Endothelial cell (in vitro differentiated cells): ENCODE measurements at places on chromosomes 3 and 15.

DNA sequence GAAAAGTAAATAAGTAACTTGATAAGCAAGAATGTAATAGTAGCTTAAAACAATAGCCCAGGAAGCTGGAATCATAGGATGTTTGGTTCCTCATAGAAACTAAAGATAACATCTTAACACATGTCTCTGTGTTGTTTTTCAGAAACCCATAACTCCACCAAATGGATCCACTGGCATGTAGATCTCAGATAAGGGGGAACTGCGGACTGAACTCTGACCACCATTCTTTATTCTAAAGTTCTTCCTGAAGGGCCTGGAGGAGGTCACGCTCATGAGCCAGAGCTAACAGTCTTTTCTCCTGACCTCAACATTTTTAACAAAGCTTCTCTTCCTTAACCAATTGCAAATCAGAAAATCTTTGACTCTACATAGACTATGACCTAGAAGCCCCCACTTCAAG is 101.9 kb downstream of the SOX14 start:
- no peak for DNase-seq

- DNase-seq: no peak
These were observed 764.4 kb upstream of the NECTIN3 start for GRCh38 chr3:110307065-110307809.

DNA sequence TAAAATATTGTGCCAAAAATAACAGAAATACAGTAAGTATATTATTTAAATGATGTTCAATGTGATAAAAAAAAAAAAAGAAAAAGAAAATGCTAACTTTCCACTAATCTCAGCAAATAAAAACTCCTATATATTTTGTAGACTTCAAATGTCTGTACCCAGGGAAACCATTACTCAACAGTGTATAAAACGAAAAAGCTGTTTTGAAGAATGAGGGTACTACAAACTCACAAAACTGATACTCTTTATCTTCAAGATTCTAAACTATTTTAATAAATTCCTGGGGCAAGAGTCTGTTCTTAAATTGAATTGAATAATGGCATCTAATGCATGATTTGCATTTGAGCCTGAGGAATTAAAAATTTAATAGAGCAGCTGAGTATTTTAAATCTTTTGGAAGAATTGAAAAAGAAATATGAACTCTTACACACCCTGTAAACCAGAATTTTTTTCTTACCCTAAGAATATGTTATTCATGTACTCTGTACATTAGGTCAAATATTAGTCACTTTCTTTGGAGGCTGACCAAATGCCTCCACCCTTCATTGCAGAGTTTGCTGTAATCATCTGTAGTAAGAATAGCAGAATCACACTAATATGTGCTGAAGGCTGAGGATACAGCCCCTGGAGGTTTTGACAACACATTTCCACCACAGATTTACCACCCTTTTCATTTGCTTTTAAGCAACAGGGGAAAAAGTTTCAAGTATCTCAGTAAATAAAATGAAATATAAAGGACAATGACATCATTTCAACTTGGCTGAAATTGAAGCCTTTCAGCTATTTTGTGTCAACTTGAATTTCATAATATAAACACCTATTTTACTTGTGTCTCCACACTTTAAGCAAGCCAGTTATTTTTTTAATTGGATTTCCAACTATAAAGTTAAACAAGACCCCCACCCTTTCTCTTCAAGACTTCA is 79.7 kb downstream of the FBN1 start:
- DNase-seq: no peak

DNA sequence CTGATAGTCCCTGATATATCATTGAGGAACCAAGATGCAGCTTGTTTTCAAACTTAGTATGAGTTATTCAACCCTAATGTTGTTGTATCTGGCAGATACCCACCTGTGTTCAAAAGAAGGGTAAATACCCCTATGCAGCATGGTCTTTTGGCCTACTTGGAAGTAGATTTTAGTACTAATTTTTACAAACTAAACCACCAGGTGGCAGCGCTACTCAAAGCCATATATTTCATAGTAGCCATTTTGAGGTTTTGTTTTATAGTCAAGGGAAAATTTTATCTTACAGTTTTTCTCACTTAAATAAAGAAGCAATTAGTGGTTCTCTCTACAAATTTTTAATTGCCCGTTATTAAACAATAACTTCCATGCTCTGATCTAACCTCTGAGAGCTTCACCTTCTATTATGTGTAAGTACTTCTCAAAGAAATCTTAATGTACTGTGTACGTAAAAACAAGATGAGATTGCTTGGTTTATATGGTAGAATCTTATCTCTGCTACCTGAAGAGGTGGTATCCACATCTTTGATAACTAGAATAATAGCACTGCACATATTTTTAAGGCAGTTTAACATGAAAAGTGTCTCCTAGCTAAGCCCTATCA is 31.5 kb upstream of the MLF1 start:
- DNase-seq: peak; percentile 47

DNA sequence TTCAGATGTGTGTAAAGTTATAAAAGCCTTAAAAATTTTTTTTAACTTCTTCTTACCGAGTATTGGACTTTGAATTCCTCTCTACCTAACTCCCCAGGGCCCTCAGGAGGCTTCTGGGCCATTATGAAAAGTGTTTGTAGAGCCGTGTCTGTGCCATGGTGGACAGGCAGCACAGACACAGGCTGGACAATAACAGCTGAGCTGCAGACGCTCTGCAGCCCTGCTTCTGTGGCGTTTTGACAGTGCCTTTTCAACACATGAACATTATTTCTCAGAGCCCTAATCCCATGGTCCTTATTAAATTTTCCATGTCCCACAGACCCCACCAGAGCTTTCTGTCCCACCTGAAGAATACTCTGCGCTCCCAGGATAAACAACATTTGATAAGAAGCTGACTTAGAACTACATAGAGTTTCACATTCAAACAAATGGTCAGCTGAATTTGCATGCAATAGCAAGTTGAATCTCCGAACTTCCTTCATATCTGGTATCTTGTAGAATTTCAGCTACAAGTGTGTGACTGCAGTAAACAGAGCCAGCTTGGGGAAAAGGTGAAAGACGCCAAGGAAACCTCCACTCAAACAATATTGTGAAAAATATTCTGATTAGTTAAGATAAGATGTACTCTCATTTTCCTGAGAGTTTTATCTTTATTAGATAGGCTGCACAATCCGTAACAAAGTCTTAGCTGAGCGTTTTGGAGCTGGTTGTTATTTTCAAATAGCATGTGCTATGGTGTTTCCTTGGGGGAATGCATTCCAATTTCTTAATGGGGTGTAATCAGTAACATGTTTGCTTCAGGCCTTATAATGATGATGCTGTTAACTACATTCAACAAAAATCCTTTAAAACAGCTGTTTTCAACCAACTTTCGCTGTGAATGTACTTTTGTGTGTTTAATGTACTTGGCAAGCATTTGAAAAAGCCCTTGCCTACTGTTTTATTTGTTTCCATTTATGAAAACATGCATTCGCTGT is 378.2 kb downstream of the MECOM start:
- no peak for DNase-seq

DNA sequence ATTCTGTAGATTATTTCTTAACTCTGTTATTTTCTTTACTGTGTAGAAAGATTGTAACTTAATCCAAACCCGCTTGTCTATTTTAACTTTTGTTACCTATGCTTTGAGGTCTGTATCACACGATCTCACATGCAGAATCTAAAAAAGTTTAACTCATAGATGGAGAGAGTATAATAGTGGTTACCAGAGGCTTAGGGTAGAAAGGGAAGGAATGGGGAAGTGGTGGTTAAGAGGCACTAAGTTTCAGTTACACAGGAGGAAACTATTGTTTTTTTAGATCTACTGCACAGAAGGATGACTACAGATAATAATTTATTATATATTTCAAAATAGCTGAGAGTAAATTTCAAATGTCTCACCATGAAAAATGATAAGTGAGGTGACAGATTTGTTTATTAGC is 515.2 kb downstream of the RSL24D1 start:
- no peak for DNase-seq

- DNase-seq: no peak
These were observed 528.2 kb downstream of the NR2F2 start for GRCh38 chr15:96858694-96859093.

- no peak for DNase-seq
These were observed 14.4 kb downstream of the GOLGB1 start for GRCh38 chr3:121735047-121735696.
